ENCODE measurements at places on chromosomes 1 and 21.

- no peak for DNase-seq
- no peak overlapping the region for H3K4me3 ChIP-seq
- H3K27me3 ChIP-seq: no peaks in the 10 kb centered on the region
- H3K27ac ChIP-seq: no peak overlapping the region
- no peaks in the 10 kb centered on the region for H3K4me1 ChIP-seq
Observed at GRCh38 chr1:39761557-39762260, 9.4 kb downstream of the OXCT2 start.

DNA sequence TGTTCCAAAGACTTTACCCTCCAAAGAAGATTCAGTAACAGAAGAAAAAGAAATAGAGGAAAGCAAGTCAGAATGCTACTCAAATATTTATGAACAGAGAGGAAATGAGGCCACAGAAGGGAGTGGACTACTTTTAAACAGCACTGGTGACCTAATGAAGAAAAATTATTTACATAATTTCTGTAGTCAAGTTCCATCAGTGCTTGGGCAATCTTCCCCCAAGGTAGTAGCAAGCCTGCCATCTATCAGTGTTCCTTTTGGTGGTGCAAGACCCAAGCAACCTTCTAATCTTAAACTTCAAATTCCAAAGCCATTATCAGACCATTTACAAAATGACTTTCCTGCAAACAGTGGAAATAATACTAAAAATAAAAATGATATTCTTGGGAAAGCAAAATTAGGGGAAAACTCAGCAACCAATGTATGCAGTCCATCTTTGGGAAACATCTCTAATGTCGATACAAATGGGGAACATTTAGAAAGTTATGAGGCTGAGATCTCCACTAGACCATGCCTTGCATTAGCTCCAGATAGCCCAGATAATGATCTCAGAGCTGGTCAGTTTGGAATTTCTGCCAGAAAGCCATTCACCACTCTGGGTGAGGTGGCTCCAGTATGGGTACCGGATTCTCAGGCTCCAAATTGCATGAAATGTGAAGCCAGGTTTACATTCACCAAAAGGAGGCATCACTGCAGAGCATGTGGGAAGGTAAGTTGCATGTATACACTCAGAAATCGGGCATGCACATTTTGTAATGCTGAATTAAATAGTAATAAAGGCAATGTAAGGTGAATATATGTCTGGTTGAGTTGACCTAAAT, 97.2 kb downstream of the ZFYVE9 start:
- H3K27me3 ChIP-seq: no peaks in the 10 kb centered on the region
- no peak overlapping the region for H3K4me3 ChIP-seq
- H3K36me3 ChIP-seq: peaks cover 6% of the 10 kb centered on the region

- H3K4me3 ChIP-seq: peak overlapping the region; percentile 29
- no peak overlapping the region for H3K27ac ChIP-seq
- H3K36me3 ChIP-seq: no peaks in the 10 kb centered on the region
- H3K27me3 ChIP-seq: no peaks in the 10 kb centered on the region
- no peaks in the 10 kb centered on the region for H3K4me1 ChIP-seq
- DNase-seq: no peak
Observed at GRCh38 chr1:99647490-99647889, 1.6 kb downstream of the PALMD start.

GRCh38 chr1:230589951-230590350, 52.3 kb upstream of the COG2 start:
- no peaks in the 10 kb centered on the region for H3K4me1 ChIP-seq
- no peak overlapping the region for H3K4me3 ChIP-seq
- no peak overlapping the region for H3K27ac ChIP-seq
- no peaks in the 10 kb centered on the region for H3K36me3 ChIP-seq
- no peak for DNase-seq

GRCh38 chr1:226414098-226414698, 6.3 kb upstream of the PARP1 start:
- H3K4me1 ChIP-seq: no peaks in the 10 kb centered on the region
- H3K27ac ChIP-seq: no peak overlapping the region
- H3K27me3 ChIP-seq: no peaks in the 10 kb centered on the region
- H3K36me3 ChIP-seq: no peaks in the 10 kb centered on the region
- no peak for DNase-seq

DNA sequence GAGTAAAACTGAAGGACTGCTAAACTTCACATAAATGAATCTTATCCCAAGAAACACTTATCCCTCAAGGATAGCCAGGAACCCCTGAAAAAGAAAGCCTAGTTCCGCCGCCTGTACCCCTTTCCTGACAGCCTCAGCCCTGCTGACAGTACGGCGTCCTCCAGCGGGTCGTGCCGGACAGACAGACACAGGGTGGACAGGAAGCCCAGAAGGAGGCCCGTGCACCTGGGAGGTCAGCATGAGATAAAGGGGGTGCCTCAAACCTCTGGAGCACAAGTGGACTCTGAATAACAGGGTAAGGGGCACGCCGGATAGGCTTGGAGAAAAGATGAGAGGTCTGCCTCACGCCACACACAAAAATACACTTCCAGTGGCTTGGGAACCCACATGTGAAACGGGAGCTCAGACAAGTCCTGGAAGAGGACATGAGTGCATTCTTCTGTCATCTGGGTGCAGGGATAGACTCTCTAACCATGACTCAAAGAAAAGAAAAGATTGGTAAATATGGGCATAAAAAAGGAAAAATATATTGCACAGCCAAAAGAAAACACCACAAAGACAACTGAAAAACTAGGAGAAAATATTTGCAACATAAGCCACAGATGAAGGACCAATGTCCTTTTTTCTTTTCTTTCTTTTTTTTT, 17.3 kb upstream of the ADARB1 start:
- no peaks in the 10 kb centered on the region for H3K27me3 ChIP-seq
- peak overlapping the region; percentile 92 for H3K27ac ChIP-seq
- H3K4me3 ChIP-seq: no peak overlapping the region

- no peak overlapping the region for H3K27ac ChIP-seq
- no peak overlapping the region for H3K4me3 ChIP-seq
- H3K27me3 ChIP-seq: no peaks in the 10 kb centered on the region
- DNase-seq: no peak
- no peaks in the 10 kb centered on the region for H3K36me3 ChIP-seq
Observed at GRCh38 chr1:115408533-115408932, 70.5 kb upstream of the NGF start.

DNA sequence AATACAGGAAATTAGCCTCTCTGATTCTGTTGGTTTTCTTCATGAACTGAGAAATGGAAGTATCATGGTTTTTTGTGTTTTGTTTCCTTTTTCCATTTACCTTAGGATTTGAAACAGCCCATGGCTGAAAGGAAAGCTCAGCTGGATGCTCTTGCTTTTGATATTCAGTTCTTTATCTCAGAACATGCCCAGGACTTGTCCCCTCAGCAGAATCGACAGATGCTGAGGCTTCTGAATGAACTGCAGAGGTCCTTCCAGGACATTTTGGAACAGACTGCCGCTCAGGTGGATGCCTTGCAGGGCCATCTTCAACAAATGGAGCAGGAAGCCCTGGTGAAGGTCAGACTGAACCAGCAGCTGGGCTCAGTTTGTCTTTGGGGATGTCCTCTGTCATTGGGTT, 142.4 kb downstream of the MACF1 start:
- no peak overlapping the region for H3K27ac ChIP-seq
- DNase-seq: no peak
- peaks cover 80% of the 10 kb centered on the region for H3K36me3 ChIP-seq

- DNase-seq: no peak
- no peaks in the 10 kb centered on the region for H3K4me1 ChIP-seq
- no peak overlapping the region for H3K4me3 ChIP-seq
Observed at GRCh38 chr21:29893687-29894086, 46.1 kb downstream of the GRIK1 start.

GRCh38 chr1:29171521-29171920, 10.2 kb downstream of the SRSF4 start:
- no peak overlapping the region for H3K4me3 ChIP-seq
- no peaks in the 10 kb centered on the region for H3K27me3 ChIP-seq
- H3K27ac ChIP-seq: no peak overlapping the region
- peaks cover 17% of the 10 kb centered on the region for H3K4me1 ChIP-seq
- DNase-seq: no peak

DNA sequence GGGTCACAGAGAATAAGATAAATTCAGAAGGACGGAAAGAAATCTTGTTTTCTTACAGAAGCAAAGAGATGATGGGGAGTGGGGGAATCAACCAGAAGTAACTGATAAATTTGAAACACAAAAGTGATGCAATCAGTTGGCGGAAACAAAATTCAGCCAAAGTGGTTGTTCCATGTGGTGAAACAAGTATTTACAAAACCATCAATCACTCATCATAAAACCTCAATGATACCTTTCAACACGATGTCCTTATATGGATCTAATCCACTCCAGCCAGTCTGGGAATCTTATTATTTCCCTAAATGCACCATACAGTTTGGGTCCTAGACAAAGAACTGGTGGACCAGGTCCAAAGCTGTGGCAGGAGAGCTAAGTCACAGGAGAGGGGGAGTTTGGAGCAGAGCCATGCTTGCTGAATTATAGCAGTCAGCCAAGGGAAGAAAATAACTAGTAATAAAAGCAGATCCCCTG, 303.8 kb upstream of the LRRC7 start:
- H3K27me3 ChIP-seq: no peaks in the 10 kb centered on the region
- DNase-seq: peak; percentile 26
- no peak overlapping the region for H3K4me3 ChIP-seq
- H3K4me1 ChIP-seq: no peaks in the 10 kb centered on the region
- H3K27ac ChIP-seq: no peak overlapping the region

DNA sequence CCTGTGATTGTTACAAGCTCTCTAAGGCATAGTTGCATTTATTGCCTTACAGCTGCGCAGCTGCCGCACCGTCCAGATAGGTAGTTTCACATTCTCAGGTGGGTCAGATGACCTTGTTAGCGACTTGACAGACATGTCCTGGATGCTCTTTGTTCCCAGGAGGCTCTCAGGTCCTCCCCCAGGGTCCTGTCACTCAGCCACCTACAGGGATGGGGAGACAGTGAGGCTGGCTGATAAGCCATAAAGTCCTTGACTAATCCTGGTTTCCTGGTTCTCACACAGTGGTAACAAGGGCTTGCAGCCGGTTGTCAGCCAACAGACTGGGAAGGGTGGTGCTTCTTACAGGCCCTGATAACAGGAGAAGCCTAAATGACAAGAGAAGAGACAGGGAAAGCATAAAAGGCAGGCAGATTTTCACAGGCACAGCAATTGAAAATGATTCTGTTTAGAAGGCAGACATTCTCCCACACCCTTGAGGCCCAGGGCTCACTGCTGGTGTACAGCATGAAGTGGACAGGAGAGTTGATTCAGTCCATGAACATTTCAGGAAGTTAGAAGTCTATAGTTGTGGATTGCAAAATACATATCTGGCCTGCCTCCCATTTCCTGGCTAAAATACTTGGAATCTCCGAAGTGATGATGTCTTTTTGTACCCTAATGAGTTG, 2.9 kb downstream of the ARF1 start:
- peak overlapping the region; percentile 87 for H3K4me3 ChIP-seq
- H3K27ac ChIP-seq: peak overlapping the region; percentile 95
- no peaks in the 10 kb centered on the region for H3K36me3 ChIP-seq
- peaks cover 77% of the 10 kb centered on the region for H3K4me1 ChIP-seq
- no peak for DNase-seq

DNA sequence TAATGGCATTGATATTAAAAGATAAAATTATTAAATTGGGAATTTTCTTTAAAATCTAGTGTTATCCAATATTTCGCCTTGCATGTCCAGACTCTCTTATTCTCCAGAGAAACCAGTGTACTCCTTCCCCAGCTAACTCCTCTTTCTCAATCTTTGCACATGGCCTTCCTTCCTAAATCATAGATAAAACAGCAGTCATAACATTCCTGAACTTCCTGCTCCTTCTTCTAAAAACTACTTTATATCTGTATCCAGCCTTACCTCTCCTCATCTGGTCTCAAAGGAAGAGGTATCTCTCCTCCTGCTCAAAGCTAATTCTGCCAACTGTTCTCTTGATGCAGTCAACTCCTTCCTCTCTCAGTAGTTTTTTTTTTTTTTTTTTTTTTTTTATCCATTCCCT, 39.5 kb upstream of the NEK7 start:
- H3K27me3 ChIP-seq: no peaks in the 10 kb centered on the region
- no peak overlapping the region for H3K4me3 ChIP-seq
- H3K4me1 ChIP-seq: no peaks in the 10 kb centered on the region
- no peaks in the 10 kb centered on the region for H3K36me3 ChIP-seq

GRCh38 chr21:44741921-44742320, 30.5 kb upstream of the TSPEAR start:
- no peak for DNase-seq
- no peaks in the 10 kb centered on the region for H3K4me1 ChIP-seq
- H3K27me3 ChIP-seq: no peaks in the 10 kb centered on the region
- no peak overlapping the region for H3K27ac ChIP-seq
- H3K4me3 ChIP-seq: no peak overlapping the region
- H3K36me3 ChIP-seq: no peaks in the 10 kb centered on the region

- no peaks in the 10 kb centered on the region for H3K27me3 ChIP-seq
- peaks cover 4% of the 10 kb centered on the region for H3K4me1 ChIP-seq
- no peak overlapping the region for H3K4me3 ChIP-seq
- H3K27ac ChIP-seq: no peak overlapping the region
- H3K36me3 ChIP-seq: no peaks in the 10 kb centered on the region
- DNase-seq: no peak
Observed at GRCh38 chr21:39046236-39046916, 136.9 kb downstream of the PSMG1 start.

GRCh38 chr1:87513255-87513654, 184.6 kb downstream of the LMO4 start:
- H3K4me3 ChIP-seq: no peak overlapping the region
- no peak overlapping the region for H3K27ac ChIP-seq
- DNase-seq: no peak
- H3K27me3 ChIP-seq: no peaks in the 10 kb centered on the region
- peaks cover 50% of the 10 kb centered on the region for H3K4me1 ChIP-seq

DNA sequence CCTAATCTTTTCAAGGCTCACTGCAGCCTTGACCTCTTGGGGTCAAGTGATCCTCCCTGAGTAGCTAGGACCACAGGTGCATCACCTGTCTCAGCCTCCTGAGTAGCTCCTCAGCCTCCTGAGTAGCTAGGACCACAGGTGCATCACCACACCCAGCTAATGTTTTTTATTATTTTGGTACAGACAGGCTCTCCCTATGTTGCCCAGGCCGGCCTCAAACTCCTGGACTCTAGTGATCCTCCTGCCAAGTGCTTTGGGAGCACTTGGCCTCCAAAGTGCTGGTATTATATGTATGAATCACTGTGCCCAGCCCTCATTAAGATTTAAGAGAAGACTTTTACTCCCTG, 58.5 kb upstream of the S1PR1 start:
- DNase-seq: no peak
- H3K27ac ChIP-seq: no peak overlapping the region
- H3K36me3 ChIP-seq: no peaks in the 10 kb centered on the region

- H3K27me3 ChIP-seq: no peaks in the 10 kb centered on the region
- no peak for DNase-seq
- H3K4me1 ChIP-seq: peaks cover 53% of the 10 kb centered on the region
Observed at GRCh38 chr1:56450004-56450666, 129.2 kb downstream of the PLPP3 start.

DNA sequence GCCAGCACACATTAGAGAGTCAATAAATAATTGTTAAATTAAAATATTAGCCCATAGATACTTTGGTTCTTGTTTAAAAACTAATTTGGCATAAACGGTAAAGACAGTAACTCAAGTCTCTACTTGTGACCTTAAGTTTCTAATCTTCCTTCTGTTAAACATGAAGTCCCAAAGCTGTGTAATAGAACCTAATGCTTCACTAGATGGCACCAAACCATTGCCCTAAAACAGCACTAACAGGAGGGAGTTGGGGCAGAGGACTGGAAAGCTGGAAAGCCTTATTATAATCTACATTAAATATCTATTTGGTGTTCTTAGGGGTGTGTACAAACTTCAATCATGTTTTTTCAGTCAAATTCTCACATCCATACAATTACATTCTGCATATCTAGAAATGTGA, 176.7 kb downstream of the OLFM3 start:
- DNase-seq: no peak
- no peaks in the 10 kb centered on the region for H3K4me1 ChIP-seq
- H3K27ac ChIP-seq: no peak overlapping the region
- H3K27me3 ChIP-seq: no peaks in the 10 kb centered on the region
- H3K4me3 ChIP-seq: no peak overlapping the region

All from tibial artery (tissue), 4 donors.